ENCODE measurements at places on chromosomes 1 and 21. TPM values are rescaled to one million over a fixed set of nuclear protein-coding genes. Genes with fewer than 3 reads are reported as not detected.

The ZNF593 gene
- 48.1 TPM for total RNA-seq

The OR2T33 gene
- not detected for total RNA-seq

The LRRC38 gene
- not detected for total RNA-seq

The OR2G6 gene
- total RNA-seq: not detected

The TMEM240 gene
- total RNA-seq: 0.61 TPM

The LHX8 gene
- not detected for total RNA-seq

DNA sequence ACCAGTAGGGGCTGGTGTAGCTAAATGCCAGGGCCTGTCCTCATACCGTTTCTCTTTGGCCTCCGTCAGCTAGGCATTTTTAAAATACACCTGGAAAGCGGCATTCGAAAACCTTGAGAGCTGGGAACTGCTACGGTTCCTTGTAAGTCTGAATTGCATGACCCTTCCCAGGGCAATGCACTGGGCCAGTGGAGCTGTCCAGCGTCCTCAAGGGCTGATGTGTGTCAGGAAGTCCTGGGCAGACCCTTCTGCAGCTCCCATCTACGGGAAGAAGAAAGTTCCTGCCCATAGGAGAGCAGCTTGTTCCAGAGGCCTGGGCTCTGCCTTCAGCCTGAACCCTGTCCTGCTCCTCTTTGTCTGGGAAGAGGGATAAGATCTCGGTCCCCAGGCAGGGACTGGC lies 34.1 kb downstream of the UBASH3A start:
- H3K4me3 ChIP-seq: no peak overlapping the region
- H3K4me1 ChIP-seq: peaks cover 58% of the 10 kb centered on the region
- H3K27me3 ChIP-seq: no peaks in the 10 kb centered on the region
- H3K27ac ChIP-seq: no peak overlapping the region

- peaks cover 42% of the 10 kb centered on the region for H3K36me3 ChIP-seq
- no peak for DNase-seq
- peaks cover 20% of the 10 kb centered on the region for H3K4me1 ChIP-seq
- no peak overlapping the region for H3K27ac ChIP-seq
- no peaks in the 10 kb centered on the region for H3K27me3 ChIP-seq
Measured at GRCh38 chr1:64848136-64848535, 103.3 kb downstream of the RAVER2 start.

DNA sequence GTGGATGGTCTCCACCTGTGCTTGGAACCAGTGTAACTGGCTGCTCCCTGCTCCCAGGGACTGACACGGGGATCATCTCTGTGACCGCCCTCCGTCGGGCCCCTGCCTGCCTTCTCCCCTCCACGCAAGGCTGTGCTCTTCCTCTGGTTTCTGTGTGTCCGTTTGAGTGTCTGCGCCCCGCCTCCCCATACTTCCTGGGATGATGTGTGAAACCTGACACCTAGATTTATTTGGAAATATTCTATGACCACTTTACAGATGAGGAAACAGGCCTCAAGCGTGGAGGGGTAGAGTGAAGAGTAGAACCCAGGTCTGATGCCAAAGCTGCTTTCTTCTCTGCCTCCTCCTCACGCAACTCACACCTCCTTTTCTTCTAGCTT lies 24.3 kb downstream of the LDLRAP1 start:
- H3K27me3 ChIP-seq: no peaks in the 10 kb centered on the region
- H3K4me3 ChIP-seq: no peak overlapping the region
- peaks cover 40% of the 10 kb centered on the region for H3K4me1 ChIP-seq
- H3K36me3 ChIP-seq: no peaks in the 10 kb centered on the region
- no peak overlapping the region for H3K27ac ChIP-seq

DNA sequence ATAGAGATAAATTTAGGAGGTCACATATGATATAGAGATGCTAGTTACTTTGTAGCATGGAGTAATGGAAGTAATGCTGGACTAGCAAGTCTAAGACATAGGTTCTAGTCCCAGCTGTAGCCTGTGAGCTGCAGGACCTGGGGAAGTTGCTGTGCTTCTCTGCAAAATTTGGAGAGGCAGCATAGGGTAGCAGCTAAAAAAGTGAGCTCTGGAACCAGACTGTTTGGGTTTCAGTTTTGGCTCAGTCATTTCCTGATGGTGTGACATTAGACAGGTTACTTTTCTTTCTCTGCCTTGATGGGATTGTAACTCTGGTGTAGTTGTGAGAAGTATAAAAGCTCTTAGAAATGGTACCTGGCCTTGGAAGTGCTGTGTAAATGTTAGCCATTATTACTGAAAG lies 3.3 kb downstream of the METTL13 start:
- H3K4me3 ChIP-seq: peak overlapping the region; percentile 69
- H3K4me1 ChIP-seq: peaks cover 78% of the 10 kb centered on the region
- no peaks in the 10 kb centered on the region for H3K27me3 ChIP-seq
- peaks cover 52% of the 10 kb centered on the region for H3K36me3 ChIP-seq

DNA sequence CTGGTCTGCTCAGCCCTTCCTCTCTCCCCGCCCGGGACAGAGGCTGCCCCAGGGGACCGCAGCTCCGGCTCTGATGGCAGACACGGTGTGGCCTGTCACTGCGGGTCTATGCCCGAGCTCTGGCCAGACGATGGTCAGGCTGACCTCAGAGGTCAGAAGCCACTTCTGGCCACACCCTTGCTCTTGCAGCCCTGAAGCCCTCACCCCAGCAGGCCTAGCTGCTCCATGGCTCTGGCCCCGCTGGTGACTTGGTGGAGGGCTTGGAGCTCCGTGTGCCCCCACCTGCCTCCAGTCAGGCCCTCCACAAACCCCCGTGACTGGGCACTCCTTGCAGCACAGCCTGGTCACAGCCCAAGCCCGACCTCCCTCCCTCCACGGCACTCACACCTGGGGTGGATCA lies 47.6 kb downstream of the PRDM16 start:
- H3K4me3 ChIP-seq: no peak overlapping the region
- H3K4me1 ChIP-seq: no peaks in the 10 kb centered on the region
- no peaks in the 10 kb centered on the region for H3K36me3 ChIP-seq
- no peak for DNase-seq

GRCh38 chr1:33130297-33130696 lies 49.3 kb downstream of the AZIN2 start:
- peak overlapping the region; percentile 62 for H3K27ac ChIP-seq
- peak; percentile 65 for DNase-seq
- H3K4me1 ChIP-seq: peaks cover 54% of the 10 kb centered on the region
- H3K27me3 ChIP-seq: no peaks in the 10 kb centered on the region
- no peak overlapping the region for H3K4me3 ChIP-seq

Data from activated CD8-positive, alpha-beta memory T cell treated with anti-CD3 and anti-CD28 coated beads, Interleukin-2, amount 10 ng/mL, durations not matched to agents 7 days and 5 days (primary cell).